Stimulated activated CD8-positive, alpha-beta memory T cell treated with anti-CD3 and anti-CD28 coated beads, Interleukin-15, amount 100 ng/mL, for 4 hours (primary cell): ENCODE measurements at places on chromosomes 12 and 14.
A peak's percentile ranks its signal among the peaks of the same experiment; 100 is the strongest.

DNA sequence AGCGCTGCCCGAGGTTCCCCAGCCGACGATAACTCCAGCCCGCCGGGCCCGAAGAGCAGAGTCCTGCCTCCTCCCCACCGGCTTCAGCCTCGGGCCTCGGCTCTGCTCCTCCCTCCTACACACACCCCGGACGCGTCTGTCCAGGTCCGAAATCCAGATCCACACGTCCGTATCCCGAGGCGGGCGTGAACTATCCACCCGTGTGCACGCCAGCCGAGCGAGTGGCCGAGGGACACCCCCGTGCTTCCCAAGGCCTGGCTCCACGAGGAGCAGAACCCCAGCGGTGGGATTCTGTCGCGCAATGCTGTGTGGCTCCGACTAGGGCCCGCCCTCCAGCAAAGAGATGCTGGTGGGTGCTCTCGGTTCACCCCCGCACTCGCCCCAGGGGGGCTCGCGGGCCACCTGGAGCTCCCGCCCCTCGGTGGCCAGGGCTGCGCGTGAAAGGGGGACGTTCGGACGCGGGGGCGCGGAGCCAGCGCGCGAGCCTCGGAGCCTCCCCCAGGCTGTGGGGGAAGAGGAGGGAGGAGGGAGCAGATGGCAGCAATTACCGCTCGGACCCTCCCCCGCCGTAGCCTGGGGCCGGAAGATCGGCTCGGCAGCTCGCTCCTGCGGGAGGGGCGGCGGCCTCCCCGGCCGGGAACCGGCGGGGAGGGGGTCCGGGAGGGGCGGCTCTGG is 18.9 kb upstream of the ANKRD33 start:
- DNase-seq, result no peak

DNA sequence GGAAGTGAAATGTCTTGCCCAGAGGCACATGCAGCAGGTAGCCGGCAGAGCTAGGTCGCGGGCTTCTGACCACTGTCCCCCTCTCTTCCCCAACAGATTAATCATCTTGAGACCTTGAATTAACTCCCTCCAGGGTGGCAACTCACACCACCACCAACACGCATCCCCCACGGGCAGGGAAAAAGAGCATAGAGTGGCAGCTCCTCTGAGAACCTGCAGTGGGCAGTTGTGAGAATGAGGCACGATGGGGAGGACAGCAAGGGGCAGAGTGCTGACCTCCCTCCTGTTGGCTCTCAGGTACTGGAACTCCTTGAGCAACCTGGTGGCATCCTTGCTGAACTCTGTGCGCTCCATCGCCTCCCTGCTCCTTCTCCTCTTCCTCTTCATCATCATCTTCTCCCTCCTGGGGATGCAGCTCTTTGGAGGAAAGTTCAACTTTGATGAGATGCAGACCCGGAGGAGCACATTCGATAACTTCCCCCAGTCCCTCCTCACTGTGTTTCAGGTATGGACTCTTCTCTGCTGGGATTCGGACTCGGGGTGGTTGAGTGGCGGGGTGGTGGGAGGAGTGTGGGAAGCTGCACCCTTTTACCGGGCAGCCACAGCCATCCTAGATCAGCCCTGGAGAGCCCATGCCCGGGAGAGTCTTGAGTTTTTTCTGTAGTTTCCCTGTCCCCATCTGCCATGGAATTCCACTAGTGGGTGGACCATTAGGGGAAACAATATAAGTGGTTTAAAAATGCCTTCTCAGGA is 213.3 kb upstream of the FKBP4 start:
- no peak for DNase-seq

GRCh38 chr12:11075642-11076041 is 13.5 kb upstream of the TAS2R46 start:
- DNase-seq, result no peak

GRCh38 chr14:74425525-74426201 is 347 bp downstream of the SYNDIG1L start:
- DNase-seq, result no peak

DNA sequence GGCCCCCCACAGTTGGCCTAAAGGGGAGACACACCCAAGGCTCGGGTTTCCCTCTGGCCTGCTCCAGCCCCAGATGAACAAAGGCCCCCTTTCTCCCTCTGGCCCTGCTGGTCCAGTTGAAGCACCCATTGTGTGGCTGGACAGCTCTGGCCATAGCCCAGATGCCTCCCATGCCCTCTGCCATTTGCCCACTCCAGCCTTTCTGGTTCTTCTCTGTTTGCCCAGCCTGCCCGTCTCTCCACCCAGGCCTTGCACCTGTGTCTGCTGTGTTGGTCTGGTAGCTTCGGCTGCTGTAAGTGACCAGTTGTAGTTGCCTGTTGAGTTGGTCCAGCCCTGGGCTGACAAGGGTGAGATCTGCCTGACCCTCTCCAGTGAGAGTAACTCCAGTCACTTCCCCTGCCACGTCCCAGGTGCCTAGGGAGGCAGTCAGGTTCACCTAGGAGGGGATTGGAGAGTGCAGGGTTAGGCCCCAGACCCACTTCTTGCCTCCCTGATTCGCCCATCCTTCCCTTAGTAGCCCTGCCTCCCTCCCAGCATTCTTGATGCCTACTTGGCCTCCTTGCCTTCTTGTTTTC is 3.0 kb downstream of the B4GALNT1 start:
- no peak for DNase-seq

- peak; percentile 17 for DNase-seq
Measured at GRCh38 chr14:75709207-75709812, 48.3 kb downstream of the TTLL5 start.

DNA sequence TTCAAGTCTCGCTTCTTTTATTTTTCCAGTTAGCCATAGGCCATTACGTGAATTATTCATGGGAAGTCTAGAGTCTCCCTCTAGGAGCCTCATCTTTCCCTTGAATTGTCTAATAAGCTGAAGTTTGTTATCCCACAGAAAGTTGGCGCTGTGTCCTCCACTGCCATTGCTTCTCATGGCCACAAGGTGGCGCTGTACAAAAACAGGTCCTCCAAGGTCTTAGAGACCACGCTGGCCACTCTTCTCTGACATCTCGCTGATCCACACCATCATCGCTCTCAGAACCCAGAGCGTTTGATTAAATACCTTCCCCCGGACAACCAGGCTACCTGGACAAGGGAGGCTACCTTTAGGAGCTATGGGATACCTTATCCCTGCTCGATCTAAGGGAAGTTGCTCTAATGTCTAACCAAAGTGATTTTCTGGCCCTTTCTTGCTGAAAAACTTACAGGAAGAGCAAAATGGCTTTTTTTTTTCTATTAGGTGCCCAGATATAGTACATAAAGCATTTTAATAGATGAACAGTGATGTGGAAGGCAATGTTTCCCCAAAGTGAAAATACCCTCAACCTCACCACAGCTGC is 110.0 kb downstream of the CCDC60 start:
- DNase-seq, result peak; percentile 1

DNA sequence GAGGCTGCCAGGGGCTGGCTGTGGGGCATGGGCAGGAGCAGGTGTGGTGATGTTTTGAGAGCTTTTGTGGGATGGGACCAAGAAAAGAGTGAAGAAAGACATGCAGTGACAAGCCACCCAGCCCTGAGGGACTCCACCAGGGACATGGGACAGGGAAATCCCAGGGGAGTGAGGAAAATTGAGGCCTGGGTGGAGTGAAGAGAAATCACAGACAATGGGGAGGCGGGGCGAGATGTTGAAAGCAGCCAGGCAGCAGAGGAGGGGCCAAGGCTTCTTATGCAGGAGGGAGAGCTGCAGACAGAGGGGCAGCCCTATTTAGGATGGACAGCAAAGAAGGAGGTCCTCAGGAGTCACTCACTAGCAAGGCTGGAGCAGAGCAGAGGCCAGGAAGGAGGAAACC is 4.2 kb upstream of the KRT1 start:
- DNase-seq, result no peak

DNA sequence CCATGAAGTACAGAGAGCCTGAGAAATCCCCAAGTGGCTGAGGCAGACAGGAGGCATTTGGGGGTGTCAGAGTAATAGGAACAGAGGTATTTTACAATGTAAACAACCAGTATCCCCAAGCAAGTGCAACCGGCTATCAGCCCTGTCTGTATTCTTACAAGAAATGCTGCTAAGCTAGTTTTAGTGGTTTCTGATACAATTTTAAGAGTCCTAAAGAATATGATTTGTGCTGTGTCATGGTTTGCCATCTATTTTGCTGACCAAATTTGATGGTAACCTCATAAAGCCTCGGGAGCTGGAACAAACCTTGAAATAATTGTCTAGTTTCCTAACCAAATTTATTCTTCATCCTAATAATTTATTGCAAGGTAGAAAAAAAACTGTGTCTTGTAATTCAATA is 46.7 kb upstream of the EGLN3 start:
- DNase-seq, result no peak

DNA sequence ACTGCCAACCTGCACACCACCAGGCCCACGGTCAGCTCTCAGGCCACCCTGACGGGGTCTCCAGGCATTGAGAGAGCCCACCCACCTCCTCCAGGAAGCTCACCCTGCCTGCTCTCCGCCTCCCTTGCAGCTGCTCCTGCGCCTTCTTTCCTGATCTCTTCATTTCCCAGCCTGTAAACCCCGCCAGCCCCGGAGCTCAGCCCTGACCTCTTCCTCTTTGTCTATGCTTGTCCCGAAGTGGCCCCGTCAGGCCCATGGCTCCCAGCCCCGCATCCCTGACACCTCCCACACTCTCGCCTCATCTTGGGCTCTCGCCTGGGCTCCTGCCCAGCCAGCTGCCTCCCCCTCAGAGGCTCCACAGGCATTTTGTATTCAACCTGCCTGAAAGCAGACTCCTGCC is 139.3 kb downstream of the CALM1 start:
- no peak for DNase-seq

DNA sequence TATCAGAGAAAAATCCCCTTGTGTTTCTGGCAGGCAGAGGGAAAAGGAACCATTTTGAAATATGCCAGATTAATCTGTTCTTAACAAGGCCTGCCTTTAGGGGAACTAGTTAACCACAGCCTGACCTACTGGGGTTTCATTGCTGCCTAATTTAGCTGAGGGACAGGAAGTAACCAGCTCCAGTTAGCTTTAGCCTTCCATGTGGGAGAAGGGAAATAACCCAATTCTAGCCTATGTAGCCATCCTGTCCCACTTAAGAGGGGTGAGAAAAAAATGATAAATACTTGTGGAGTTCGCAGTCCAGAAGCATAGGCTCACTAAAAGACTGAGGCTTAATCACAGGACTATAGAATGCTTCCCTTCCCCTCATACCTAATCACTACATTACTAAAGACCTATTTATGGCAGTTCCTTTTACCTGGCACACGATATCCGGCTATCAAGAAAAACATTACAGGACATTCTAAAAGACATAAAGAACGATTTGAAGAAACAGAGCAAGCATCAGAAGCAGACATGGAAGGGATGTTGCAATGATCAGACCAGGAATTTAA is 22.8 kb downstream of the COX8C start:
- no peak for DNase-seq

DNA sequence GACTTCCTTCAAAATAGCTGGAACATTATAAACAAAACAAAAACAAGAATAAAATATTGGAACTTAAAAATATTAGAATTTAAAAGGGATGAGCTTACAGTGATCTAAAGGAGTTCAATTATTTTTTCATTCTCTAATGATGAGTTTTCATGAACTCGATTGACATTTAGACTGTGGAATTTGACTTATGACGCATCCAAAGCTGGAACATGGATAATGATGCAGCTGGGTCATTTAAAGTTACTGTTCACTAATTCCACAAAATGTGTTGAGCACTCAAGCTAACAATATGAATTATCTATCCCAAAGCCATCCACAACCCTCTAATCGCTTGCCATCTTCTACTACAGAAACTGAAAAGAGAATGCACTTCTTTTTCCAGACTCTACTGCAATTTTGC is 42.5 kb downstream of the LIN7A start:
- no peak for DNase-seq

- no peak for DNase-seq
Measured at GRCh38 chr12:103817791-103818190, 23.2 kb downstream of the NT5DC3 start.

GRCh38 chr12:80040075-80040738 is 59.1 kb upstream of the OTOGL start:
- DNase-seq, result no peak

DNA sequence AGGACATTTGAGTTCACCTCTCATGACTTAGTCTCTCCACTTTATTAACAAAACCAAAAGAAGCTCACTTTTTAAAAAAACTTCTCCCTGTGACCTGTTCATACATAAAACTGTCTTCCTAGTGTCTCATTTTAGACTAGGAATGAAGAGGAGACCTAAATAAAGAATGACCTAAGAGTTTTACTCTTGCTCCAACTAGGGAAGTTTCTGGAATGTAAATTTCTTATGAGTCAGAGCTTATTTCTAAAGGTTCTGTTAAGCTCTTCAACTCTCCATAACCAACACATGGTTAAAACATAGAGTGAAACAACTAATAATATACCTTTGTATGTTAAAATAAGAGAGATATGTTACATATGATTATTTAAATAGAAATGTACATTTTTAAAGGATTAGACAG is 369.8 kb downstream of the EMP1 start:
- no peak for DNase-seq

DNA sequence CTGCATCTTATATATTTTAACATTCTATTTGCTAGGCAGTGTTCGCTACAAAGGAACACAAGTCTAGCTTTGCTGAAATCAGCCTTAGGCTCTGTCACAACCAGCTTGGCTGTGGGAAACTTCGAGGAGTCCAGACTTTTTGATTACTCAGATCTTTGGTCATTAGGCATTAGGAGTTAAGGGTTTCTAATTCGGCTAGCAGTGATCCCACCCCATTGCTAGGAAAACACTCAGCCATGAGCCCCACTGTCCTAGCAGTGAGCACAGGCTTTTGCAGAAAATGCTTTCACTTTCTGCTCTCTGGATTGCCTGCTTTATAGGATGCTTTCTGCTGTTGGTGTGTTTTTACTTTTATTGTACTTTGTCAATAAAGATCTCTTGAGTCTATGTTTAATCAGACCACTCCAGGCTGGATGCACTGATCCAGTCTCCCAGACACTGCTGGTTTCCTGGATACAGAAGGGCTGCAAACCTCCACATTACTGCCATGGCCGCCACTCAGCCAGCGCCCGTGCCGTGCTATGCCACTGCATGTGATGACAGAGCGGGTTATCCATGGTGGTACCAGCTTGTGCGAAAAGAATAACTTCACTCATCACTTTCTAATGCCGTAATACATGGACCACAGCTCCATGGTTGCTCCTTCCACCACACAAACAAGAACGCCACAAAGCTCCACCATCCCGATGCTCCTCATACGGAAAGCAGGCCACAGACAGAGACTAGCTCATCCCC is 41.0 kb upstream of the PYGL start:
- DNase-seq, result no peak

DNA sequence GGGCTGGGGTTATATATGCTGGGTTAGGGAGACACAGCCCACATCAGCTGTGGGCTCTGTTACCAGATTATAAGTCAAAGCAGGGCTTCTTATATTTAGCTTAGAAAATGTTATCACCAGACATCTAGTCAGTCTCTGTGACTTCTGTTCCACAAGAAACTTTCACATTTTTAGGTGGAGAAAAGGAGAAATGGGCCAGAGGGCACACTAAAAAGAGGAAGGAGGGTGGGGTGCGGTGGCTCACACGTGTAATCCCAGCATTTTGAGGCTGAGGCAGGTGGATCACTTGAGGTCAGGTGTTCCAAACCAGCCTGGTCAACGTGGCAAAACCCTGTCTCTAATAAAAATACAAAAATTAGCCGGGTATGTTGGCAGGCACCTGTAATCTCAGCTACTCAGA is 28.0 kb upstream of the SLC38A1 start:
- no peak for DNase-seq
